Vagina (tissue), 2 donors: ENCODE measurements at places on chromosomes 12 and 14. TPM values are rescaled to one million over a fixed set of nuclear protein-coding genes. Genes with fewer than 3 reads are reported as not detected.

GRCh38 chr12:132618683-132619043 is at the start of gene P2RX2:
Gene P2RX2 (plus strand): TSS chr12:132618776. CDS start chr12:132618817, 41 bp downstream.
- H3K4me1 ChIP-seq = peaks cover 28% of the 10 kb centered on the region
- H3K27ac ChIP-seq = no peak within 1 kb of the TSS
- DNase-seq = no peak
- H3K36me3 ChIP-seq = no peaks in the 10 kb centered on the region
- H3K27me3 ChIP-seq = peaks cover 5% of the 10 kb centered on the region

DNA sequence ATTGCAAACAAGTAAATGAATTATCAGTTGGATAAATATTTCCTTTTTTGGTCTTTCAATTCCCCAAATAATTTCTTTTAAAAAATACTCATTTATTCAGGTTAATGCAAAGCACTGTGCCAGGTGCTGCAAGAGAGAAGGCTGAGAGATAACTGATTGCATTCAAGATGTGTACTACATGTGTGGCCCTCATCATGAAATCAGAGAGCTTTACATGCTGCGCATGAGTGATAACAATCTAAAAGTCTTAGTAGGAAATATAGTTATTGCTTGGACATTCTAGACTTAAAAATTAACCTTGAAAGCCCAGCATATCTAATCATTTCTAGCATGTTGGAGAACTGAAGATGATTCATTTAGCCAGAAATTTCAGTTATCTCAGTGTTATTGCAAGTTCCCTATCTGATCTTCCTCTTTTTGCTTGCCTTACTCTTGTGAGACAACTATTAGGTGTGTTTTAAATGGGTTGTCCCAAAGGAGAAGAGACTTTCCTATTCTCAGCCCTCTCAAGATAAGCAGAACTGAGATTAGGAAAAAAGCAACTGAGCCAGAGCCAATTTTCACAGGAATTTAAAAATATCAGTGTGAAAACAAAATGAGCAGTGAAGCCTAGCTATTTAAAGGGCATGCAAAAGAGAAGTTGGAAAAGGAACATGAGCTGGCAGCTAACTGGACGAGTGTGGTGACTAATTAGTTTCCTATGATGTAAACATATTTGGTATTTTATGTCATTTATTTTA is 60.9 kb downstream of the PLEKHA5 start:
- H3K4me3 ChIP-seq = no peak overlapping the region
- H3K27me3 ChIP-seq = no peaks in the 10 kb centered on the region
- peaks cover 68% of the 10 kb centered on the region for H3K4me1 ChIP-seq
- H3K27ac ChIP-seq = peak overlapping the region; percentile 15

- H3K27ac ChIP-seq = no peak overlapping the region
- H3K4me1 ChIP-seq = no peaks in the 10 kb centered on the region
- no peaks in the 10 kb centered on the region for H3K27me3 ChIP-seq
- no peak for DNase-seq
- H3K36me3 ChIP-seq = no peaks in the 10 kb centered on the region
Observed at GRCh38 chr14:65949711-65950516, 536.3 kb upstream of the CCDC196 start.

- peak overlapping the region; percentile 9 for H3K27ac ChIP-seq
- no peaks in the 10 kb centered on the region for H3K4me1 ChIP-seq
- H3K4me3 ChIP-seq = no peak overlapping the region
- no peaks in the 10 kb centered on the region for H3K36me3 ChIP-seq
- H3K27me3 ChIP-seq = no peaks in the 10 kb centered on the region
- DNase-seq = no peak
Observed at GRCh38 chr14:25953532-25954139, 644.2 kb downstream of the NOVA1 start.

Gene LRFN5
- 197 TPM for total RNA-seq

DNA sequence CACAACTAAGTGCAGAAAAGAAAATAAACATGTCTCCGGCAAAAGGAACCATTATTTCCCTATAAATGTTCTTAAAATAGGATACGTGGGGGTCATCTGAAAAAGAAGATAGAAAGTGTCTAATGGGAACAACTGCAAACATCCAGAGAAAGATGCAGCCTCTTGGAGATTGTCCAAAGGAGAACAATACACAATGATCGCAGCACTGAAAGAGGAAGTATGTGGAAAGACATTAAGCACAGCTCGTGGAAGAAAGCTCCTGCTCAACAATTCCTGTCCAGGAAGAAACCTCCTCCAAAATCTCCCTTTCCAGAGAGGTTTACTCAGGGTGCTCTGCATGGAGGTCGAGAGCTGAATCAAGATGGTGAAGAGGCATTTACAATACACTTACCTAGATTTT is 2.5 kb upstream of the LALBA start:
- no peak overlapping the region for H3K4me3 ChIP-seq
- no peaks in the 10 kb centered on the region for H3K27me3 ChIP-seq
- H3K36me3 ChIP-seq = no peaks in the 10 kb centered on the region
- no peak overlapping the region for H3K27ac ChIP-seq
